ENCODE measurements at places on chromosomes 12 and 14.

GRCh38 chr12:55365086-55365485 lies 2.3 kb downstream of the OR6C75 start:
- DNase-seq: no peak

GRCh38 chr12:119683413-119683812 lies 15.5 kb downstream of the PRKAB1 start:
- DNase-seq: no peak

GRCh38 chr14:100849115-100849781 lies 23.3 kb downstream of the MEG3 start:
- DNase-seq: no peak

DNA sequence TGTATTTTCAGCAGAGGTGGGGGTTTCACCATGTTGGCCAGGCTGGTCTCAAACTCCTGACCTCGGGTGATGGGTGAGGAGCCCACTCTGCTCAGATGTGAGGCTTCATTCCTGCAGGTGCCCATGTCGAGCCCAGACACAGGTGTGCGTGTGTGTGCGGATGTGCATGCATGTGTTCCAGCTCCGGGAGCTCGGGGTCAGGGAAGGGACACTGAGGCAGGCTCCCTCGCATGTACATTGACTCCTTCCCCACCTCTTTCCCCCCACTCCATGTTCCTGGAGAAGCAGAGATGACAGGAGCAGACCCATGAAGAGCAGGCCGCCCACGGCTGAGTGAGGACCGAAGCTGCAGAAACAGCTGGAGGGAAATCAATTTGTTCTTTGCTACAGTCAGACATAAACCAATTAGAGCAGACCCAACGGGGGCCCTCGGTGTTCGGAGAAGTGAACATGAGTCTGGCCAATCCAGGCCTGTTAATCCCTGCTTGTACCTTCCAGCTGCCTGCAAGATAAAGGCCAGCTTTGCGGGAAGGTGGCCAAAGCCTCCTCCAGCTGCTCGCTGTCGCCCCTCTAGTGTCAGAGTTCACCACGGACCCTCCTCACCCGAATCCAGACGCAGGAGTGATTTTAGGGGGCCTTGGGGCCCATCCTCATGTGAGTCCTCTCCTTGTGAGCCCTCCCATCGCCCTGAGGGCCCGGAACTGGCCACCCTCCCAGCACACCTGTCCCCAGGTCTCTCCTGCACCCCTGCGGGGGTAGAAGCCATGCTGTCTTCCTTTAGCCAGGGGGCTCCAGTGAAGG lies 321.0 kb upstream of the RTL1 start:
- no peak for DNase-seq

- DNase-seq: no peak
Measured at GRCh38 chr14:59787045-59787674, 83.4 kb downstream of the RTN1 start.
